ENCODE measurements at places on chromosomes 11 and 22.

- no peak for DNase-seq
These were observed 14.4 kb downstream of the SCARF2 start for GRCh38 chr22:20423008-20423905.

GRCh38 chr11:7640816-7641215 is 32.5 kb downstream of the CYB5R2 start:
- DNase-seq: no peak

DNA sequence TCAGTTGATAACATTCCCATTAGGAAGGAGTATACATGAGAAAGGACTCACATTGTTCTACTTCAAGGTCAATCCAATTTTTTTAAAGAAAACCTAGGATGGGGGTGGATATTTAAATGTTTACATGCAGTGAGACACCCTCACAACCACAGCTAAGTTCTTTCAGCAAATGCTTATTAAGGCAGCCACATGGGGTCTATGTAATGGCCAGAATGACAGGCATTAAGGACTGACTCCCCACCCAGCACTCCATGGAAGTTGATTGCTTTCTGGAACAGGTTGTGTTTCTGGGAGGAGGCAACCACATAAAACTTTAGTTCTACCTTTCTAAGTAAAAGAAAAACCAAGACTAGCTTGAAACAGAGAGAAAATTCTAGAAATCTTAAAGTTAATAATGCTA is 662.0 kb upstream of the CCDC90B start:
- DNase-seq: no peak

- no peak for DNase-seq
These were observed 45.6 kb upstream of the POLD3 start for GRCh38 chr11:74546752-74547151.

DNA sequence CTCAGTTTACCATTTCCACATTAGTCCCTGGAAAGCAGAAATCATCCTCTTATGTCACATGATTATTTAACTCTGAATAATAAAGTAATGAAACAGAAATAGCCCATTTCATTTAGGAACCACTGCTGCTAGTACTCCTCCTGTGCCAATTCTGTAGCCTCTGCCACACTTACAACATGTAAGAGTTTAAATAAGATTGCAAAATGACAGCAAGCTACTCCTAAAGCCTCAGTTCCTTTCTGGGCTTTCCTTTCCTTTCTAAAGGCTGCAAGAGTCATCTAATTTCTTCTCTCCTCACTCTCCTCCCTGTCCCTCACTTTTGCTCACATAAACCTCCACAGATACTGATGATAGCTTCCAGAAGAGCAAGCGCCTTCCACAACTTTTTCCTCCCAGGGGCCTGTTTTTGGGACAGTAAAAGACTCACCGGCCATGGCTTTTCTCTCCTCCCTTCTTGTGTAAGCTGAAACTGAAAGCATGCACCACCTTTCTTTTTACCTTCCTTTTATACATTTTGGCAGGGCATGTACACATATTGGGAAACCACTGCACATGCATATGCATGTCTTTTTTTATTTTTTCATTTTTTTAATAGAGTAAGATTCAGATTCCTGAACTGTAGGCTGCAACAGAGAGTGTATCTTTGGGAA is 38.5 kb downstream of the CARD18 start:
- DNase-seq: no peak

DNA sequence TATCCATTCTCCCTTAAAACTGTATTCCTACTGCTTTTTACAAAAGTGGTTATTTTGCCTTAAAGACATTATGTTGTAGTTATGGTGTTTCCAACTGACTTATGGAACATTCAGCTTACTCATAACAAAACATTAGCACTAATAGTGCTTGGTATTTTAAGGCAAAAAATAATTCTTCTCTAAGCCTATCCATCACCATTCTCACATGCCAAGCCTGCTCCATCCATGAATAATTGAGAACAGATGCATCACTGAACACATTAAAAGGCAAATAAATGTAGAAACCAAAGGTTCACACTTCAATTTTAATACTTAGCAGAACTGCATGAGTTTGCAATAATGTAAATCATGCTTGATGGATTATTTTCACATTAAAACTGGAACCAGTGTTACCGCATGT is 42.3 kb upstream of the DDI1 start:
- DNase-seq: no peak

DNA sequence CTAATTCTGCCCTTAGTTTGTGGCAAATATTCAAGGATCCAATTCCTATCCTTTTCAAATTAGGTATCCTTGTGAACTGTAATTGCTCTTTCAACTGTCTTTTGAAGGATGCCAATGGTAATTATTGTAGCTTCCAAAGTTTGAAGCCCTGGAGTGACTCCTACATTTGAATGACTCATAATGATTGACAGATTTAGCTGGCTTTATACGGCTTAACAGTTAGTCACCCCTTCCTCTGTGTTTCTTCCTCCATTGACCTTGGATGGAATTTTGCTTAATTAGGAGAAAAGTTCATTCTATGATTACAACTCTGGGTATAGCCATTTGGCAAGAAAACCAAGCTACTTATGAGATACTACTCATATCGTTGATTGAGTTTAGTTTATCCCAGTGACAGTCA is 639.3 kb upstream of the KIRREL3 start:
- DNase-seq: no peak

DNA sequence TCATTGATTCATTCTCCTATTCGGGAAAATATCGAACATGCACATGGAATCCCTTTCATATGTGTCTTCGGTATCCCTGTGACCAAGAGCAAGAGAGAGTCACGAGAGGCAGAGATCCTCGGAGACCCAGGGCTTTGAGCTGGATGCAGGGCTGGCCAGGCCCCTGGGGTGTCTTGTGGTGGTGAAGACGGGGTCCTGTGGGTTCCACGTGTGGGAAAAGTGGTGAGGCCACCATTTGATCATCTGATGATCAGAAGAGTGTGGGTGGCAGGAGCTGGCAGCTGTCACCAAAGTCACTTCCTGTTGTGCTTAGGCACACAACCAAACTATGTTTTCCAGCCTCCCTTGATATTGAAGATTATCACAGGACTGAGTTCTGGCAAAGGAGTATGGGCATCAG is 94.0 kb downstream of the BRD1 start:
- DNase-seq: no peak

DNA sequence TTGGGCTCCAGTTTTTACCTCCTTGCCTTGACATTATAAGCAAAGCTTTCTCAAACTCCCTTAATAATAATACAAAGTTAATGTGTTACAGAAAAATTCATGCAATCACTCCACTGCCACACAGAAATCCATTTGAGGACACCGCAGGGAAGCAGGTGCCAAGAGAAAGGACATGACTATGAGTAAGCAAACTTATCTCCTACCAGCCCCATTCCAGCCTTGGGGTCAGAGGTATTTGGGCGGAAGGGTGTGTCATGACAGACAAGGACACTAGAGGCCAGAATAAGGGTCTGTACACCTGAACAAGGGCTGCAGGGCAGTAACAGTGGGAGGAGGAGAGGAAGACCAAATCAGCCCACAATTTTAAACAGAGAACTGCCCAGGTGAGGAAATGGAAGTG is 5.9 kb downstream of the GNG3 start:
- DNase-seq: no peak

- DNase-seq: no peak
These were observed at the start of gene SULT4A1 for GRCh38 chr22:43862074-43862881. TSS of gene SULT4A1 (minus strand) at chr22:43862513. CDS start at chr22:43862382, 131 bp downstream.

DNA sequence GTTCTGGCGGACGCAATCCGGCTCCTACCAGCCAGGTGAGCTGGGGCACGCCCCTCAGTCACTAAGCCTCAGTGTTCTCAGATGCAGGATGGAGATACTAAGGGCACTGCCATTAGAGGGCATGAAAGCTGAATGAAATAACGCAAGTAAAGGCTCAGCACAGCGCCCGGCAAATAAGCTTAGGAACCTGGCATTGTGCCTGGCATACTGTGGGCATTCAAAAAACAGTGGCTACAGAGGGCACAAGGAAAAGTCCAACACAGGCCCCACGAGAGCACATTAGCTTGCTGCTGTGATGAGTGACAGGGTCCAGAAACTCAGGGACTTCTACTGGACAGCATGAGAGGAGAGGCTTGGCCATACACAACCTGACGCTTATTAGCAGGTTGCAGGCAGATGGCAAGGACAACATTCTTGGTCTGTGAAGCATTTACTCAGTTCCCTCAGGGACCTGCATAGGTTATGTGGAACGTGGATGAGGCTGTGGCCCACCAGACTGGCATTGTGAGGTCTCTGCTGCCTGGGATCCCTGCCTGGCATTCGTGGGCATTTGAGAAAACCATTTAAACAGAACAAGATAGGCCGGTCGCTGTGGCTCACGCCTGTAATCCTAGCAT is 12.2 kb downstream of the TXN2 start:
- DNase-seq: no peak

GRCh38 chr11:19905280-19905853 is 192.7 kb downstream of the NAV2 start:
- no peak for DNase-seq

GRCh38 chr11:68200639-68201038 is 12.5 kb downstream of the KMT5B start:
- DNase-seq: no peak

GRCh38 chr11:6414874-6415328 is 4.0 kb downstream of the APBB1 start:
- DNase-seq: no peak

DNA sequence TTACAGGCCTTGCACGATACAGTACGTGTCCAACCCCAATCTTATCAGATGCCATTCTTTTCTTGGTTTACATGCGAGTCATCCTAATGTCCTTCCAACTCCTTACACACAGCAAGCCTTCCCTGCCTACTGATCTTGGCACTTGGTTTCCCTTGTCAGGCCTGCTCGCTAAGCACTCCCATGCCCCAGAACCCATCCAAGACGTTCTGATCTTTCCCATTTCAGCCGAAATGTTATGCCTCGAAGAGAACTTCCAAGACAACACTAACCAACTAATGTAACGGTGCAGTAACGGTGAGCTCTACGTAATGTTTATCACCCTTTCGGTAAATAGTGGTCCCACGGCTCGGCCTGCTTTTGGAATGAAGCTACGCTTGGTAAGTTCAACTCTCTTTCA is 521 bp downstream of the PES1 start:
- DNase-seq: no peak

DNA sequence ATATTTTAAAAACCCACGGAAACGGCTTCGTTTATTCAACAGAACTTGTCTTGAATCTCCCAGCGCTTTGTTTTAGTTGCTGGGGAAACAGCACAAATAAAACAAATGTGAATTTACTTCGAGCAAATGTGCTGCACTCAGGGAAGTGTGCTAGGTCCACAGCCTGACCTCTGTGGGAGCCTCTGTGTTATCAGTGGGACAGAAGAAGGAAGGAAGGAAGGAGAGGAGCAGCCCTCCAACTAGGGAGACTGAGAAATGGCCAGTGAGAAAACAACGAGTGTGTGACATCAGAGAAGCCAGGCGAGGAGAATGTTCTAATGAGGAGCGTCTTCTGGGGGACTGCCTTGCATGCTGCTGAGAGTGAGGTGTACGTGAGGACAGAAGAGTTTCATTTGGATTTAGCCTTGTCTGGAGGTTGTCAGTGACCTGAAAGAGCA is 42.7 kb downstream of the PPP6R3 start:
- DNase-seq: no peak

Data from GM10248 (cell line).